Anterior cingulate cortex (tissue), 58 donors: ENCODE measurements at places on chromosomes 6 and 20.

- no peak for DNase-seq
Observed at GRCh38 chr6:14664621-14665315, 547.2 kb downstream of the CD83 start.

DNA sequence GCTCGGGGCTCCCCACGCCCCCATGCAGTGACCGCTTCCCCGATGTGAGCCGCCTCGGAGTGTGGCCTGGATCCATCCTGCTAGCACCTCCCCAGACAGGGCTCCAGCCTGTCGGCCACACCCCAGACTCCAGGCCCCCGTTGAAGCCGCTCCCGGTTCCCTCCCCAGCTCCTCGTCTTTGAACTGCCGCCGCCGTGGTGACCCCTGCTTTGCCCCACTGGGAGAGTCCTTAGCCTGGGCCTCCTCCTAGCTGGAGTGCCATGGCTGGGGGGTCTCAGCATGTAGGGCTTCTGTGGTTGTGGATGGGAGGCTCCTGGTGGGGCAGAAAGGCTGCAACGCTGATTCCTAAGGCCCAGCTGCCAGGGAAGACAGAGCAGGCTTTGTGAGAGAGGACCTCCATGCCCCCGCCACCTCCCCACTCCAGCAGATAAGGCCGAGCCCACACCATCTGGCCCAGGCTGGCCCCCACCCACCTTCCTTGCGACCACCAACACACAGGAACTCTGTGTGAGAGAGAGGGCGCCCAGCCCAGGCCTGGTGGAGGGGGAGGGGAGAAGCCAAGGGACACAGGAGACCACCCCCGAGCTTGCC lies 11.4 kb downstream of the FOXS1 start:
- no peak for DNase-seq

- DNase-seq = no peak
Observed at GRCh38 chr20:57657535-57658446, 37.6 kb upstream of the ZBP1 start.

- no peak for DNase-seq
Observed at GRCh38 chr6:133187657-133188453, 53.3 kb upstream of the EYA4 start.

DNA sequence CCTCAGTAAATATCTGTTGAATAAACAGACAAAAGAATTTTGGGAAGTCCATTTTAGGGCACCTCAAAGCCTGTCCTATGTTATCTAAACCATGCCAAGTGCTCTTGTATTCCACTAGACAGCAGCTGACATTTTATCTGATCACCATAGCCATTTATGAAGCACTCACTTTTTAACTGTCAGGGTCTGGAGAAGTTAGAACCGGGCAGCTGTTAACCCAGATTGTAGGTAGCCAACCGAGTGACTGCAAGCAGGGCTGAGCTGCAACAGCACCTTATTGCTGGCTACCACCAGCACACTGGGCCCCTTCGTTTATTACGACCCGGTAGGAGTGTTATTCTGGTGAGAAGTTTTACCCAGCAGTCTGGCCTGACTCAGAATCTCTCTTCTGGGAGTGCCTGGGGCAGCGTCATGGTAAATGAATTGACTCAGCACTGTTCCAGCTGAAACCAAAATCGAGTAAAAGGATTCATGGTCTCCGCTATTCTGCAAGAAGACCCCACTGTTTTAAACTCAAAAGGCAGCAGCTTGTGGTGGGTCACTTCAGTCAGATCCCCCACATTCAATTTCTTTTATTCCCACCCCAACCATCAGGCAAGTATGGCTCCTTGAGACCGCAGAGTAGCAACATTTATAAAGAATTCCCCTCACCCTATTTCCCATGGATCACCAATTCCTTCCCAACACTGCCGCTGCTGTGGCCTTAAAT lies 1.7 kb downstream of the UBE2V1 start:
- DNase-seq = no peak

- no peak for DNase-seq
Observed at GRCh38 chr6:158353883-158354877, 41.9 kb downstream of the TULP4 start.

DNA sequence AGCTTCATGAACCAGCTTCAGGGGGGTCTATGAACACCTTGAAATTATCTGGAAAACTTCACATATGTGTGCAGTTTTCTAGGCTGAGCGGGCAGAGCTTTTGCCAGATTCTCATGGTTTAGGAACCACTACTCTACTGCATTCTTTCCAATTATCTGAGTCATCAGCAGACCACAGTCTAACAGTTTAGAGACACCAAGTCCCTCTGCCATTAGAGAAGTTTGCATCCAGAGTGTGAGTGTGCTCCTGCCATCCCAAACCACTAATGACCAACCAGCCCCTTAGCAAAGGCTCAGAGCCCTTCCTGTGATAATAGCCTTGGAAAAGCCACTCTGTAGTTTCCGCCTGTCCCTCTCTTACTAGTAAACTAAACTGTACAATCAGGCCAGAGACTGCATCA lies 96.8 kb downstream of the PHACTR1 start:
- DNase-seq = no peak

GRCh38 chr20:53079261-53079691 lies 107.1 kb downstream of the TSHZ2 start:
- DNase-seq = no peak

DNA sequence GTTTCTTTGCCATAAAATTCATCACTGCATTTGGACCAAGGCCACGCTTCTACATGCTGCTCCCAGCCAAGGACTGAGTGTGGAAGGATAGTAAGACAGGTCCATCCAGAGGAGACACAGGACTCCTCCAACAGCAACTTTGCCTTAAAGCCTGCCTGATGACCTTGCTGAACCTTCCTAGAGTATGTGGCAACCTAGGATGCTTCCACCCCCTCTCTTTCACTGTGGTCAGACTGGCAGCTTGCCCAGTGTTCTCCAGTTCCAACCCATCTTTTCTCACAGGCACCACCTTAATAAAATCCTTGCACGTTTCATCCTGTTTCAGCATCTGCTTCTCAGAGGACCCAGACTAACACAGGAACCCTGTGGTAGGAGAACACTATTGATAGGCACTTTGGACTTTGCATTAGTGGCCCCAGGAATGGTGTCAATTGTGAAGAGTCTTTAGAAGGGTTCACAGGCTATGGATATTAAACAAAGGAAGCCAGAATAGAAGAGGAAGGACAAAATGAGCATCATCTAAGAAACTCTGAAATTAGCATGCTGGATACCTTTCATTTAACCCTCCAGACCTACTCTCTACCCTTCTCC lies 2.4 kb upstream of the PKHD1 start:
- no peak for DNase-seq
